Cardiac septum (tissue), 1 donor: ENCODE measurements at places on chromosomes 2 and 18. TPM values are rescaled to one million over a fixed set of nuclear protein-coding genes. Genes with fewer than 3 reads are reported as not detected.

- DNase-seq, result no peak
Observed at GRCh38 chr2:241340631-241341163, 15.4 kb upstream of the FARP2 start.

TEX261 gene
- total RNA-seq, result 46.1 TPM

DNA sequence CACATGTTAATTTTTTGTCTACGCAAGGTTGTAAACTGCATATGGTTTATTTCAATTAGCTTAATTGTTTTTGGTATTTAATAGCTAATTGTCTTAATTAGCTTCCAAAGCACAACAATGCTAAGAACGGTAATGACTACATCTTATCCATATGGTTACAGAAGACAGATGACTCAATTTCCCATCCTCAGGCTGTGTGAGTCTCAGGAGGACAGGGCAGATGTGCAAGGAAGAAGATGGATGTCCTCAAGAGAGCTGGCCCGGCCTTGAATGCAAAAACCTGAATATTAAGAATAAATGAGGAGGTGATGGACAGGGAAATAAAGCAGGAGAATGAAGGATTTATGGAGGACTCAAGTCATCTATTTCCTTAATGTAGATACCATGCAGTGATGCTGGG, 31.4 kb downstream of the SLC4A3 start:
- peak; percentile 2 for DNase-seq

- DNase-seq, result peak; percentile 86
Observed at GRCh38 chr2:109331896-109332848, 203.2 kb downstream of the SH3RF3 start.

CDH7 gene
- total RNA-seq, result 0.30 TPM

DNA sequence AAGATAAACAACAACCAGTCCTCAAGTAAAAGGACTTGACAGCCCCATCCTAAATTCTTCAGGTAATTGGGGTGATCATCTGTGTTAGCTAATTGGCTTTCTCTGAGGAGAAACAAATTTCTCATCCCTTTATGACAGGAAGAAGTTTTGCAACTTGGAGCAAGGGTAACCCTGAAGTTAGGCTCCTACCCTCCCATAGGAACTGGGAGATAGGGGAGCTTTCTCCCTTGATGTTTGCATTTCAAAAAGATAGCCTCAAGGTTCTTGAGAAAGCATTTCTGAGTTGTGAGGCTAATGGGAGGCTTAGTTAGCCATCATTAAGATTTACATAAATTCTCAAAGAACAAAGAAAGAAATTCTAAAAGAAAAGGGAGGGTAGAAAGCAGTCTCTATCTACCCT, 95.4 kb downstream of the MAP2 start:
- no peak for DNase-seq

GRCh38 chr2:229154381-229154780, 116.7 kb downstream of the PID1 start:
- no peak for DNase-seq

LONRF2 gene
- 24.5 TPM for total RNA-seq

NPAS2 gene
- total RNA-seq, result 54.0 TPM

- no peak for DNase-seq
Observed at GRCh38 chr18:7822435-7823331, 255.6 kb downstream of the PTPRM start.

MOCOS gene
- total RNA-seq, result 0.38 TPM

DNA sequence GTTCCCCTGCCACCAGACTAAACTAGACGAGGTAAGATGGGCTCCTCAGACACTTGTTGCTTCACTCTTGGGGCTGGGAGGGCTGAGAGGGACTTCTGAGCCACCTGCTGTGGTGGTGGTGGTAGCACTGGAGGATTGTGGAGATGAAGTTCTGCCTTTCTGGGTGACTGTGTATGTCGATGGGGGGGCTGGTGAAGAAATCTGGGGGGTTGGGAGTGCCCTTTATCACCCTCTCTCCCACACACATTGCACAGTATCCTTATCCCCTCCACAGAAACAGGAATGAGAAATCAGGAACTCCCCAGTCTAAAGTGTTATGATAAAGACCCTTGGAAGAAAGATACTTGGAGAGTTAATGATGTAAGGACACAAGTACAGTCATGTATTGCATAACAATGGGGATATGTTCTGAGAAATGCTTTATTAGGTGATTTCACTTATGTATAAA, 38.5 kb downstream of the HK2 start:
- DNase-seq, result no peak

GRCh38 chr2:16615687-16616615, 49.7 kb downstream of the CYRIA start:
- DNase-seq, result no peak

DNA sequence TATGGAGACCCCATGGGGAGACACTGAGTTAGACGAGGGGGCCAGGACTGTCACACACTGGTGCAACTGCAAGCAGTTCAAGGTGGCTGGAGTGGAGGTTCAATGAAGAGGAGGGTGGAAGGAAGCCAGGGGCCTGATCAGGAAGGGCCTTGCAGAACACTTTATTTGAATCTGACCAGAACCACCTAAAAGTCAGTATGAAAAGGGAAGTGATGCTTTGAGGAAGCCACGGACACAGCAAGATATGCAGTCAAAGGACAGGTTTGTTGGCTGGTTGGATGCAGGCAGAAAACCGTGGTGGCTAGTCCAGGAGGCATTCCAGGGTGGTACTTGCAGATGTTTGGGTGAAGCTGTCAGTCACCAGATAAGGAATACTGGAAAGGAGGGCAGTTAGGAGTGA, 3.5 kb upstream of the FAM124B start:
- no peak for DNase-seq

- DNase-seq, result no peak
Observed at GRCh38 chr2:159071190-159071915, 102.9 kb downstream of the TANC1 start.

DNA sequence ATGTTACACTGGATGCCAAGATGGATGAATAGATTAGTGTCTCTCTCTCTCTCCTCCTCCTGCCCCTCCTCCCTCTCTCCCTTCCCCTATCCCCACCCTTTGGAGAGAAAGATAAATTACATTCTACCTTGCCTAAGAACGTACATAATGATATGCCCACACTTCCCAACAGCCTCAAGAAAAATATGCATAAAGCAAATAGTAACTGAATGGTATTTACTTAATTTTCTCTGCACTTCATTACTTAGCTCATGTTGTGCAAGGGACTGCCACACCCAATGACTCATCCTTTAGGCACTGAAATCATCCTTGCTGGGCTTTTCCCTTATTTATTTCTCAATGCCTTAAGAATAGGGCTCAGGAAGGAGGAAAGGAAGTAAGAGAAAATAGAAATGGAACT, 137.3 kb upstream of the PID1 start:
- DNase-seq, result no peak
